ENCODE measurements at places on chromosomes 7 and 10. TPM values are rescaled to one million over a fixed set of nuclear protein-coding genes. Genes with fewer than 3 reads are reported as not detected.

DNA sequence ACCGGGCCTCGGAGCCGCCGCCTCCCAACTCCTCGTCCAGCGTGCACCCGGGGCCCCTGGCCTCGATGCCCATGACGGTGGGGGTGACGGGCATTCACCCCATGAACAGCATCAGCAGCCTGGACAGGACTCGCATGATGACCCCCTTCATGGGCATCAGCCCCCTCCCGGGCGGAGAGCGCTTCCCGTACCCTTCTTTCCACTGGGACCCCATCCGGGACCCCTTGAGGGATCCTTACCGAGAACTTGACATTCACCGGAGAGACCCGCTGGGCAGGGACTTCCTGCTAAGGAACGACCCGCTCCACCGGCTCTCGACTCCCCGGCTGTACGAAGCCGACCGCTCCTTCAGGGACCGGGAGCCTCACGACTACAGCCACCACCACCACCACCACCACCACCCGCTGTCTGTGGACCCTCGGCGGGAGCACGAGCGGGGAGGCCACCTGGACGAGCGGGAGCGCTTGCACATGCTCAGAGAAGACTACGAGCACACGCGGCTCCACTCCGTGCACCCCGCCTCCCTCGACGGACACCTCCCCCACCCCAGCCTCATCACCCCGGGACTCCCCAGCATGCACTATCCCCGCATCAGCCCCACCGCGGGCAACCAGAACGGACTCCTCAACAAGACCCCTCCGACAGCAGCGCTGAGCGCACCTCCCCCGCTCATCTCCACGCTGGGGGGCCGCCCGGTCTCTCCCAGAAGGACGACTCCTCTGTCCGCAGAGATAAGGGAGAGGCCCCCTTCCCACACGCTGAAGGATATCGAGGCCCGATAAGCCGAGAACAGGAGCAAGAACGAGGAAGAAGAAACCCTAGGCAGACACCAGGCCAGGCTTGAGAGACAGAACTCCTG lies 341.5 kb upstream of the GALNT17 start:
- no peak for DNase-seq
- H3K4me1 ChIP-seq, result peaks cover 11% of the 10 kb centered on the region
- H3K27ac ChIP-seq, result peak overlapping the region; percentile 69
- no peak overlapping the region for H3K4me3 ChIP-seq
- H3K36me3 ChIP-seq, result peaks cover 59% of the 10 kb centered on the region
- no peaks in the 10 kb centered on the region for H3K27me3 ChIP-seq

TMEM139 gene
- total RNA-seq, result 2.6 TPM

NODAL gene
- total RNA-seq, result not detected

GRCh38 chr10:25641595-25641994 lies 292.4 kb upstream of the MYO3A start:
- no peak for DNase-seq
- no peak overlapping the region for H3K4me3 ChIP-seq
- H3K36me3 ChIP-seq, result no peaks in the 10 kb centered on the region
- no peaks in the 10 kb centered on the region for H3K27me3 ChIP-seq
- no peak overlapping the region for H3K27ac ChIP-seq
- H3K4me1 ChIP-seq, result no peaks in the 10 kb centered on the region

- H3K27me3 ChIP-seq, result no peaks in the 10 kb centered on the region
- DNase-seq, result no peak
- peaks cover 3% of the 10 kb centered on the region for H3K36me3 ChIP-seq
- no peak overlapping the region for H3K4me3 ChIP-seq
Measured at GRCh38 chr7:34946486-34946885, 90.8 kb downstream of the DPY19L1 start.

DNA sequence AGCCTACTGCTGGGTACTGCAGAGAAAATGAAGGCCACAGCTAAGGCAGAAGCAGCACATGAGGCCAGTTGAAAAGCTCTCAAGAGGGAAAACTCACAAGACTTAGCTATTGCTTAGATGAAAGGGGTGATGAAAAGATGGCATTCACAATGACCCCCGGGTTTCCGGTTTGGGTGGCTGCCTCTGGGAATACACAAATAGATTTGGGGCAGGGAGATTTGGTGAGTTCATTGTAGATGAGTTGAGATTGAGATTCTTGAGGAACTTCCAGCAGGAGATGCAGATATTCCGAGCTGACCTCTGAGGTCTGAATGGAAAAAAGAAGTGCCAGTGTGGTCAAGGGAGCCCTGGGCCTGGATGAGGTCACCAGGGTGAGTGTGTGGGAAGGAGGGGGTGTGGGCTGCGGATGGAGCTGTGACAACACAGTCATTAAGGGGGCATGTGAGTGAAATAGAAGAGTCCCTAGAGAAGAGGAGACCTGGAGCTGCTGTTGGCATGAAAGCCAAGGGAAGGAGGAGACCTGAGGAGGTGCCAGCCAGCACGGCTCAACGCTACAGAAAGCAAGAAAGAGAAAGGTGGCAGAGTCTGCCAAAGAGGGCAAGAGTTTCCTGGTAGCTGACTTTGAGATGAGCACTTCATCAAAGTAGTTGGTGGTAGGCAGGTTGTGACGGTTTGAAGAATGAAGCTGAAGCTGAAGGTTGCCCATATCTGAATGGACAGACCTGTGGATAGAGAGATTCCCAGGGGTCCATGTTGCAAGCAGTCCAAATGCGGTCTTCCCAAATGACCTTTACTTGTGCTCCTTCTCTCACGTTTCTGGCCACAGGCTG lies 43.7 kb downstream of the HIF1AN start:
- no peak overlapping the region for H3K27ac ChIP-seq
- no peaks in the 10 kb centered on the region for H3K36me3 ChIP-seq
- no peaks in the 10 kb centered on the region for H3K4me1 ChIP-seq
- peak; percentile 25 for DNase-seq
- H3K27me3 ChIP-seq, result peaks cover 73% of the 10 kb centered on the region
- no peak overlapping the region for H3K4me3 ChIP-seq

VENTX gene
- total RNA-seq, result not detected

DNA sequence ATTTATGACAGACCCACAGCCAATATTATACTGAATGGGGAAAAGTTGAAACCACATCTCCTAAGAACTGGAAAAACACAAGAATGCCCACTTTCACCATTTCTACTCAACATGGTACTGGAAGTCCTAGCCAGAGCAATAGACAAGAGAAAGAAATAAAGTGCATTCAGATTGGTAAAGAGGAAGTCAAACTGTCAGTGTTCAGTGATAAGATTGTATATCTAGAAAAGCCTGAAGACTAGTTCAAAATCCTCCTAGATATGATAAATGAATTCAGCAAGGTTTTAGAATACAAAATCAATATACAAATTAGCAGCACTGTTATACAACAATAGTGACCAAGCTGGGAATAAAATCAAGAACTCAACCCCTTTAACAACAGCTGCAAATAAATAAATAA lies 6.9 kb upstream of the ZNF138 start:
- H3K36me3 ChIP-seq, result no peaks in the 10 kb centered on the region
- H3K27ac ChIP-seq, result no peak overlapping the region
- no peaks in the 10 kb centered on the region for H3K27me3 ChIP-seq
- H3K4me1 ChIP-seq, result no peaks in the 10 kb centered on the region

ZNF804B gene
- total RNA-seq, result 0.07 TPM

- H3K36me3 ChIP-seq, result peaks cover 4% of the 10 kb centered on the region
- peaks cover 12% of the 10 kb centered on the region for H3K27me3 ChIP-seq
- H3K4me3 ChIP-seq, result no peak overlapping the region
- peaks cover 16% of the 10 kb centered on the region for H3K4me1 ChIP-seq
- H3K27ac ChIP-seq, result no peak overlapping the region
- DNase-seq, result no peak
Measured at GRCh38 chr7:28507525-28508282, 95.4 kb downstream of the CREB5 start.

- H3K27me3 ChIP-seq, result no peaks in the 10 kb centered on the region
- peaks cover 51% of the 10 kb centered on the region for H3K36me3 ChIP-seq
- no peak for DNase-seq
Measured at GRCh38 chr10:113158183-113158582, 208.1 kb downstream of the TCF7L2 start.

NT5C3A gene
- 25.4 TPM for total RNA-seq

JAKMIP3 gene
- 0.10 TPM for total RNA-seq

- H3K4me3 ChIP-seq, result no peak overlapping the region
- no peaks in the 10 kb centered on the region for H3K27me3 ChIP-seq
- H3K27ac ChIP-seq, result no peak overlapping the region
- no peaks in the 10 kb centered on the region for H3K36me3 ChIP-seq
Measured at GRCh38 chr10:5354068-5354467, 10.7 kb upstream of the UCN3 start.

DNA sequence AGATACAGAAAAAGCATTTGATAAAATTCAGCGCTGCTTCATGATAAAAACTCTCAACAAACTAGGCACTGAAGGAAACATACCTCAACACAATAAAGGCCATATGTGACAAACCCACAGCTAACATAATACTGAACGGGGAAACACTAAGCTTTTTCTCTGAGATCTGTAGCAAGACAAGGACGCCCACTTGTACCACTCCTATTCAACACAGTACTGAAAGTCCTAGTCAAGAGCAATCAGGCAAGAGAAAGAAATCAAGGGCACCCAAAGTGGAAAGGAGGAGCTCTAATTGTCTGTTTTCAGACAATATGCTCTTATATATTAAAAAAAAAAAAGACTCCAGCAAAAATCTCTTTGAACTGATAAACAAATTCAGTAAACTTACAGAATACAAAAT lies 13.3 kb downstream of the DIP2C start:
- peaks cover 8% of the 10 kb centered on the region for H3K36me3 ChIP-seq
- DNase-seq, result no peak
- peaks cover 12% of the 10 kb centered on the region for H3K4me1 ChIP-seq
- no peak overlapping the region for H3K4me3 ChIP-seq
- no peaks in the 10 kb centered on the region for H3K27me3 ChIP-seq

GRCh38 chr10:124450012-124450782 lies at the start of gene NKX1-2:
NKX1-2 (minus strand) TSS chr10:124450035; CDS start chr10:124449943, 92 bp downstream.
- no peak for DNase-seq
- H3K4me3 ChIP-seq, result peak within 1 kb of the TSS; percentile 84
- H3K27ac ChIP-seq, result no peak within 1 kb of the TSS

GRCh38 chr7:78879206-78879605 lies 574.3 kb downstream of the MAGI2 start:
- H3K27ac ChIP-seq, result no peak overlapping the region
- H3K36me3 ChIP-seq, result no peaks in the 10 kb centered on the region
- H3K4me3 ChIP-seq, result no peak overlapping the region
- no peaks in the 10 kb centered on the region for H3K4me1 ChIP-seq
- DNase-seq, result no peak

DNA sequence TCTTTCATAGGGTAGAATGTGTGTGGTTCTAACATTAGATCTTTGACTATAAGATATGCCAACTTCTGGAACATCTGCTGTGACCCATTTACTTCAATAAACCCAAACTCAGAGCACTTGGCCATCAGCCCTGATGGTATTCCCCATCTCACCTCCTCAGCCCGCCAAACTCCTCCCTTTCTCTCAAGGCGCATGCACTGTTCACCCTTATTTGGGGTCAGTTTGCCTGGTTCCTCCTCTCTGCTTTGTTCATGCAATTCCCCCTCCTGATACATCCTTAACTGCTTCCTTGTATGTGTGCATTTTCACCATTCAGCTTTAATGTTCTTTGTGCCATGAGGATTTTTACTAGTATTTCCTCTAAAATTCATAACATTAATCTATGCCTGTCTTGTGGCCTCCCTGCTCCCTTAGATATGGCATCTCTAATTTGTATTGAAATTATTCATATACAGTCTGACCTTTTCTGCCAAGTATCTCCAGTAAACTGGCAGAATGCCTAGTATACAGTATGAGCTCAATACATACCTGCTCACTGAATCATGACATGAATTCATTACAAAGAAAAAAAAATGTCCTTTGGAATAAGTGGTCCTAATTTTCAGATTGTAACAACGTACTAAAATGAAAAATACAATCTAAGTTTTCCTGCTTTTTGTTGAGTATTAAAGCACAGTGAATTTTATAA lies 336.8 kb upstream of the IGFBP3 start:
- DNase-seq, result no peak
- H3K36me3 ChIP-seq, result peaks cover 4% of the 10 kb centered on the region
- H3K4me1 ChIP-seq, result peaks cover 4% of the 10 kb centered on the region
- H3K27me3 ChIP-seq, result no peaks in the 10 kb centered on the region
- H3K27ac ChIP-seq, result peak overlapping the region; percentile 67

- no peak overlapping the region for H3K4me3 ChIP-seq
- no peak for DNase-seq
- H3K27me3 ChIP-seq, result no peaks in the 10 kb centered on the region
- no peaks in the 10 kb centered on the region for H3K4me1 ChIP-seq
- H3K36me3 ChIP-seq, result peaks cover 61% of the 10 kb centered on the region
Measured at GRCh38 chr7:77819021-77819420, 20.4 kb downstream of the PHTF2 start.

- peak overlapping the region; percentile 11 for H3K4me3 ChIP-seq
- H3K27me3 ChIP-seq, result peaks cover 5% of the 10 kb centered on the region
- peak overlapping the region; percentile 74 for H3K27ac ChIP-seq
- DNase-seq, result no peak
- H3K4me1 ChIP-seq, result peaks cover 34% of the 10 kb centered on the region
Measured at GRCh38 chr10:132516771-132517725, 20.5 kb upstream of the INPP5A start.

- H3K27ac ChIP-seq, result no peak overlapping the region
- no peaks in the 10 kb centered on the region for H3K27me3 ChIP-seq
- DNase-seq, result no peak
- peaks cover 4% of the 10 kb centered on the region for H3K36me3 ChIP-seq
- no peaks in the 10 kb centered on the region for H3K4me1 ChIP-seq
- no peak overlapping the region for H3K4me3 ChIP-seq
Measured at GRCh38 chr7:108166687-108167086, 36.5 kb upstream of the LAMB4 start.

GRCh38 chr7:142308326-142308725 lies 50.5 kb upstream of the PRSS58 start:
- no peaks in the 10 kb centered on the region for H3K36me3 ChIP-seq
- no peak overlapping the region for H3K27ac ChIP-seq
- peaks cover 6% of the 10 kb centered on the region for H3K27me3 ChIP-seq
- H3K4me1 ChIP-seq, result no peaks in the 10 kb centered on the region
- no peak overlapping the region for H3K4me3 ChIP-seq

DNA sequence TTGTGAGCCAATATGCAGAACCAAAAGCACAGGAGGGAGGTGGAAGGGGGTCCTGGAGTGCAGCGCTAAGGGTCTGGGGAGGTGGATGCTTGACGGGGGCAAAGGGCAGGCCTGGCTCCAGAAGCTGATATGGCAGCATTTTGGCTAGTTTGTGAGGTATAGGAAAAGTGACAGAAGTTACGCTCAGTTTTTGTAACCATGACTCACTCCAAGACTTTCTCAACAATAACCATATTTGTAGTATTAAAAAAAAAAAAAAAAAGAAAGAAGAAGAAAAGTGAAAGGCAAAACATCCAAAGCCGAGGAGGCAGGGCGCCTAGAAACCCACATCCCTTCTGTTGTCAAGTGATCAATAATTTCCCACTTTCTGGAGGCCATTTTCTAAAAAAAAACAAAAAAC lies 92.3 kb downstream of the RNF216 start:
- no peak for DNase-seq
- H3K4me3 ChIP-seq, result no peak overlapping the region
- H3K27ac ChIP-seq, result no peak overlapping the region
- no peaks in the 10 kb centered on the region for H3K27me3 ChIP-seq

DNA sequence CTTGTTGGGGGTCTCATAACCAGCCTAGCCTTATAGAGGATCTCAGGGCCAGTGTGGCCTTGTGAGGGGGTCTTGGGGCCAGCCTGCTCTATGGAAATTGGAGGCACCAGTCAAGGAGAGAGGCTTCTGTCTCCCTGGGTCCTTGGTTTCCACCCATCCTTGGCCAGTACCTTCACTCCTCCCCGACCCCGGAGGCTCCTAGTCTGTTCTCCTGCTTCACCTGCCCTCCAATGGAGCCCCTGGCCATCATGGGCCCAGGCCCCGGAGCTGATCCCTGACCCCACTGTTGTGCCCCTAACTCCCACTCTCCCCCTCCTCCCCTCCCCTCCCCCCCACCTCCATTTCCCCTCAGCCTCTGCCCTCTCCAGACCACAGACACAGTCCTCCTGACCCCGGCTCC lies 29.7 kb downstream of the RASGEF1A start:
- peak; percentile 40 for DNase-seq
- H3K27me3 ChIP-seq, result peaks cover 25% of the 10 kb centered on the region
- no peak overlapping the region for H3K4me3 ChIP-seq

NPTX2 gene
- total RNA-seq, result 24.6 TPM

All from type B pancreatic cell (in vitro differentiated cells).